ENCODE measurements at places on chromosomes 4 and X.

DNA sequence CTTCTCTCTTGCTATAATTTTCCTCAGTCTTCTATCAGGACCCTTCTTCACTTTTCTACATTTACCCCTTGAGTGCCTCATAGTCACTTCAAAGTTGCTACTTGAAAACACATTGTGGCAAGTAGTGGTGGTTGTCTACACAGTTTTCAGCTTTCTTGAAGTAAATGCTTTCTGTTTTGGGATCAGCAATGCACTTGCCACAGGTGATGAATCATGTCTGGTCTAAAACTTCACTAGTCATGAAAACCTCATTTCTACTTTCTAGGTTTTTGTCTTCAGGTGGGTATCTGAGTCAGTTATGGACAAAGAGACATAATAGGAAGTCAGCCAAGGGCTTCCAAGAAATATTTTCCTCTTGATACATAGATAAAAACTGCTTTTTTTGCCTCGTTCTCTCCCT lies 359.2 kb downstream of the CCSER1 start:
- no peak for DNase-seq

GRCh38 chr4:100797791-100798190 lies 280.0 kb upstream of the EMCN start:
- no peak for DNase-seq

GRCh38 chrX:21132686-21133393 lies 241.4 kb upstream of the CNKSR2 start:
- DNase-seq = no peak

GRCh38 chr4:866761-867390 lies 40.9 kb upstream of the CPLX1 start:
- DNase-seq = no peak

DNA sequence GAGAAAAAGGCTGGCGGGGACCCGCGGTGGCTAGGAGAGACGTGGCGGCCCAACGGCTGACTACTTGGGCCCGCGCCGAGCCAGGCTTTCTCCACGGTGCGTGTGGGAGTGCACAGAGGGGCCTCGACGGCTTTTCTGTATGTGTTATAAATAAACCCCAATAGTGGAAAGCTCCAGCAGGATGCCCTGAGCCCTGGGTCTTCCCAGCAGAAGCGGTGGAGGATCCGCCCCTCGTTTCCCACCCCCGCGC lies 268 bp upstream of the PRRG1 start:
- DNase-seq = no peak

DNA sequence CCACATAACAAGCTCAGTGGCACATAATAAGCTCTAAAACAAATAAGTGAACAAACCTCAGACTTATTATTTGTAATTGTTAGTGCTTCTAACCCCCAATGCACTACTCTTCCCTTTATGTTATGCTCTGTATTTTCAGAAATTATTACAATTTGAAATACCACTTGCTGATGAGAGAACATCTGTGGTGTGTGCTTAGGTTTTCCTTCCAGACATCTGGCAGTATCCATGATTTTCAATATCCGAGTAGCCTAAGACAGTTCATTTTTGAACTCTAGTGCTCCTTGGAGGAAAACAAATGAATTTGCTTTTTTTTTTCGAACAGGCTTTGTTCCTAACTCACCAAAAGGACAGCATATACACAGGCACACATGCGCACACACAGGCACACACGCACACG lies 278.7 kb upstream of the CLNK start:
- no peak for DNase-seq

- no peak for DNase-seq
Observed at GRCh38 chr4:35933901-35934300, 310.4 kb downstream of the ARAP2 start.

GRCh38 chr4:68257719-68258118 lies 12.2 kb upstream of the TMPRSS11B start:
- no peak for DNase-seq

GRCh38 chrX:153832728-153833127 lies 2.4 kb upstream of the PDZD4 start:
- DNase-seq = no peak

DNA sequence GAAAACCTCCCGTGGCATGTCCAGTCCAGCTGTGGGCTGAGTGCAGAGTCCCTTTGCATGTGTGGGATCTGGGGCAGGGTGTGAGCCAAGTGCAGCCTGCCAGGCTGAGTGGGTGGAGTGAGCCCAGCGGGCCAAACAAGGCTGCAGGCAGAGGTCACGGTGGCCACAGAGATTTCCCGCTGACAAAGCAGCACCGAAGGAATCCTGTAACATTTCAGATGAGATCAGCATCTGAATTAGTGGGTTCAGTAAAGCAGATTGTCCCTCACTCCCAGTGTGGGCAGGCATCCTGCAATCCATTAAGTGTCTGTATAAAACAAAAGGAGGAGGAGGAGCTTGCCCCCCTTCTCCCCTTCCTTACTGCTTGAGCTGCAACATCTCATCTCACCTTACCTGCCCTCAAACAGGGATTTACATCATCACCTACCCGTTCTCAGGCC lies 324.4 kb downstream of the FAT4 start:
- DNase-seq = no peak

- DNase-seq = no peak
Observed at GRCh38 chr4:138659037-138659811, 356.4 kb upstream of the NOCT start.

DNA sequence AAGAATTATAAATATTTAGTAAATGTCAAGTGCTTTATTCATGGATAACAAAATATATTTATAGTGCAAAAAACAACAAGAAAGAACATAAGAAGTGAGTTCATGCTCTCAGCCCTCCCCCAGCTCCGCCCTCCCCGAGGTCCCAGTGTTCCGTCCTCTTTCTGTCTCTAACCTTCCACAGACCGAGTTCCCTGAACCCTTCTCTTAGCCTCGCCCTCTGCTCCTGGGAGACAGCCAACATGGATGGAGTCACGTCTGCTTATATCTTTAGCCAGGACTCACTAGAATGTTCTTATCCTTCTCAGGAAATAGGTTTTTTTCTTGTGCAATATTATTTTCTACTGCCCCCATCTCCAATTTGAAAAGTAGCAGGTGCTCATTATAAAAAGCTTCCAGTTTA lies 40.1 kb upstream of the HELT start:
- no peak for DNase-seq

GRCh38 chr4:184169225-184169867 lies 48.3 kb downstream of the ENPP6 start:
- no peak for DNase-seq

DNA sequence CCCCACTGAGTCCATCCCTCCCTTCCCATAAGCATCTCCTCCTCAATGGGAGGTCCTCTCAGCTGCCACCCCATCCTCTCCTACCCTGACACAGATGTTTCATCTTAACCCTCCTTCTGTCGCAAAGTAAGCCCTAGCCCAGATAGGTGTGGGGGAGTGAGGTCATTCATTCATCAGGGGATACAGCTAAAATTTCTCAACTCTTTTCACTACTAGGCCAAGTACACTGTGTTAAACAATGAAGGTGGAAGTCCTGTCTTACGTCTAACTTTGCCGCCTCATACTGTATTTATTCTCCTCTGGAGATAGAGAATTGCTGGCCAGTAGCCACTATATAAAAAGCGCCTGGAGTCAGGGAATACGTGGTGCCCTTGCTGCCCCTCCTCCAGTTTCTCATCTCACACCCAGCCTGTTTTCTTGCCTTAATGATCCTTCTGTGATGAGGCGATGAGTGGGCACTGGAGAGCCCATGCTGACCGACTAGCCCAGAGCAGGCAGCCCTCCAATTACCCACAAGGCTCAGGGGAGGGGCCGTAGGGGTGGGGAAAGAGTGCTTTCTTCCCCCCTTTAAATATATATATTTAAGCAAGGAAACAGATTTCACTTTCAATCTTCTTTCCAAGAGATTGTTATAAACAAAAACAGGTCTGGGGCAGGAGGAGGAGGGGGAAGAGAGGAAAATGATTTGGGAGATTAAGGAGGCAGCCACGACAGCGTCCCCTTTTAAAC lies 149.5 kb downstream of the PJA1 start:
- no peak for DNase-seq

GRCh38 chr4:187576751-187577150 lies 418.8 kb upstream of the ZFP42 start:
- no peak for DNase-seq

DNA sequence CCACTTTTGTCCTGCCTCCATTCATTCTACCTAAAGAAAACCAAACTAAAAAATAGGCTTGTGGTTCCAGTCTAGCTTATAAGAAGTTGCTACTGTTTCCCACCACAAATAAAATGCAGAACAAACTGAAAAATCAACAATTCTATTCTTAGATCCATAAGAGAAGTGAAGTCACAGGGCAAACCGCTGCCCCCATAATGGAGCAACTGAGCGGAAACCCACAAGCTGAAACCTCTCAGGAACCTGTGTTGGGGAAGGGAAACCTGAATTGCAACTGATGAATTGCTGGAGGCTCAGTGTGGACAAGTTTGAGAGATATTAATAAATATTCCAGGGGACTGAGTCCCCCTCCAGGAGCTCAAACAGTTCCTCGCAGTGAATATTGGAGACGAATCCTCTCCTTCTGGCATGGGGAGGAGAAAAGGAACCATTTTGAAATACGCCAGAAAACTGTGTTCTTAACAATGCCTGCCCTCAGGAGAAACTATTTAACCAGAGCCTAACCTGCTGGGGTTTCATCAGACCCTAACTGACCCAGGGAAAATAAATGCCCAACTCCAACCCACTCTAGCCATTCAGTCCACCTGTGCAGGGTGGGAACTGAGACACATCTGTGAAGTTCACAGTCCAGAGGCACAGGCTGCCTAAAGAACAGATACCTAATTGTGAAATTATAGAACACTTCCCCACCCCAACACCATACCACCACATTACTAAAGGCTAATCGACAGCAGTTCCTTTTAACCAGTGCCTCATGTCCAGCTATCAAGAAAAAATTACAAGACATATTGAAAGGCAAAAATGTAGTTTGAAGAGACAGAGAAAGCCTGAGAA lies 22.8 kb upstream of the SH3RF1 start:
- no peak for DNase-seq

DNA sequence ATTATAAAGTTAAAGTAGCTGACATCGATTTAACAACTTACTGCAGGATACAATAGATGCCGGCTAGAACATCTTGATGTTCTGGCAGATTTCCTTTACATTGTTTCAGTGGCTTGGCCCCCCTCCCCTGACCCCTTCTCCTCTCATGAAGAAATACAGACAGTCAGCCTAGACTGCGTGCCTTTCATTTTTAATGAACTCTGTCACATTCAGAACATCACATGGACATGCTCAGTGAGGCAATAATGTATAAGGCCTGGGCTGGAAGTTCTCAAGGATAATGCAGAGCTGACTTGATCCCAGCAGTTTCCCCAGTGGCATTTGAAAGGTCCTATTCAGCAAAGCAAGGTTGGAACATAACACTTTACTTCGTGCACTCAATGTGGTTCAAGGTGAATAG lies 239.2 kb downstream of the ANK2 start:
- no peak for DNase-seq

DNA sequence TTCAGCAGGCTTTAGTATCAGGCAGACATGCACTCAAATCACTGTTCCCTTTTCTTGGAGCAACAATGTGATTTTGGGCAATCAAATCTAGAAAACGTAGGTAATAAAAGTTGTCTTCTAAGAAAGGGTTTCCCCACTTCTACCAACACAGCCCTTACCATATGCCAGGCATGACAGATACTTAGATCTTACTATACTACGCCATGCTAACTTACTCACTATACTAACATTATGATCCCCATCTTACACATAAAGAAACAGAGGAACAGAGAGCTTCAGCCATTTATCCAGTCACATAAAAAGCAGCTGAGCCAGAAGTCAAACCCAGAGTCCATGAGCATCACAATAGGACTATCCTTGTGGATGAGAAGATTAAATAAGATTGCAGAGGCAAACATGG lies 9.2 kb downstream of the TXK start:
- no peak for DNase-seq

DNA sequence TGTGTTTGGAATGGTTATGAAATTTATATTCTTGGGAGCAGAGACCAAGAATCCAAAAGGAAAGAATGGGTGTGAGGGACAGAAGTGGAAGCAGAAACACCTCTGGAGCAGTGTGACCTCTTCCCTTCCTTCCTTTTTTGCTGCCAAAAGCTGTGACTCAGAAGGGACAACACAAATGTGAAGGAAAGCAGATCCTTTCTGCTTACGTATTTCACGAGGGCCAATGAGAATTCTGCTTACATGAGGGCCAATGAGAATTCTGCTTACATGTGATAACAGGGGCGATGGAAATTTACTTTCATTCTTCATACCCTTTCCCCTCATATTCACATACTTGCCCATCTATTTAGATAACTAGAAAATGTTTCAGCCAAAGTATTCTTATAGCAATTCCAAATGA lies 404.6 kb downstream of the PRDM5 start:
- DNase-seq = no peak

GRCh38 chrX:20477836-20478524 lies 211.3 kb upstream of the RPS6KA3 start:
- no peak for DNase-seq

GRCh38 chr4:176800891-176801534 lies 8.3 kb upstream of the VEGFC start:
- DNase-seq = no peak

- DNase-seq = no peak
Observed at GRCh38 chrX:127578395-127578794, 473.8 kb downstream of the ACTRT1 start.

- DNase-seq = no peak
Observed at GRCh38 chrX:12648995-12649394, 142.2 kb upstream of the PRPS2 start.

- DNase-seq = no peak
Observed at GRCh38 chrX:17120816-17121215, 174.4 kb downstream of the REPS2 start.

- peak; percentile 37 for DNase-seq
Observed at GRCh38 chr4:17511509-17511949, 361 bp downstream of the QDPR start.

DNA sequence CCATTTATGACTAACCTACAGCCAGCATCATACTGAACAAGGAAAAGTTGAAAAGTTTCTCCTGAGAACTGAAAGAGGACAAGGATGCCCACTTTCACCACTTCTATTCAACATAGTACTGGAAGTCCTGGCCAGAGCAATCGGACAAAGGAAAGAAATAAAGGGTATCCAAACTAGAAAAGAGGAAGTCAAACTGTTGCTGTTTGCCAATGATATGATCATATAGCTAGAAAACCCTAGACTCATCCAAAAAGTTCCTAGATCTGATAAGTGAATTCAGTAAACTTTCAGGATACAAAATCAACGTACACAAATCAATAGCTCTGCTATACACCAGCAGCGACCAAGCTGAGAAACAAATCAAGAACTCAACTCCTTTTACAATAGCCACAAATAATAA lies 64.5 kb downstream of the CENPC start:
- DNase-seq = no peak

GRCh38 chr4:82561786-82562563 lies at the start of gene TMEM150C:
Gene TMEM150C (minus strand): TSS chr4:82561988. CDS start chr4:82504657, 57,331 bp downstream.
- DNase-seq = no peak

DNA sequence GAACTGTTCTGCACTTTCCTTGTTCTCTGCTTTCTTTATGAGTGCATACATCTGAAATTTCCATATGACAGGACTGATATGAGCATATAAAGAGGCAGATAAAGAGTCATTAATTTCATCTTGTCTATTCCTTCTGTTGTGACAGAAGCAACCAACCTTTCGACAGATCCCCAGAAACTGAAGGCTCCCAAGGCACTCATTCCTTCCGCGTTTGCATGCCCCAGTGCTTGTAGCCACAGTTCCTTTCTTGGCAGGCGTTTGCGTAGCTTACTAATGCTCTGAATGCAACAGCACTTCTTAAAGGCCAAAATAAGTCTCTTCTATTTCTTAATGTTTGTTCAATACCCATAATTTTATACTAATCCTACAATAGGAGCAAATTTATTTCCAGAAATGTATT lies 94.0 kb upstream of the TBL1X start:
- no peak for DNase-seq
